AG09309 (cell line): ENCODE measurements at places on chromosomes 7 and 10.

- no peak for DNase-seq
Observed at GRCh38 chr10:107865691-107866090, 701.2 kb upstream of the SORCS1 start.

GRCh38 chr7:47669178-47669891 is 87.4 kb upstream of the TNS3 start:
- DNase-seq, result peak; percentile 78

- no peak for DNase-seq
Observed at GRCh38 chr7:116699722-116700120, 27.7 kb downstream of the MET start.

- no peak for DNase-seq
Observed at GRCh38 chr7:44093102-44093641, 10.8 kb upstream of the POLM start.

GRCh38 chr7:95290166-95290830 is 34.0 kb downstream of the PON1 start:
- DNase-seq, result no peak
